IMR-90 (cell line): ENCODE measurements at places on chromosomes 11 and 22.

DNA sequence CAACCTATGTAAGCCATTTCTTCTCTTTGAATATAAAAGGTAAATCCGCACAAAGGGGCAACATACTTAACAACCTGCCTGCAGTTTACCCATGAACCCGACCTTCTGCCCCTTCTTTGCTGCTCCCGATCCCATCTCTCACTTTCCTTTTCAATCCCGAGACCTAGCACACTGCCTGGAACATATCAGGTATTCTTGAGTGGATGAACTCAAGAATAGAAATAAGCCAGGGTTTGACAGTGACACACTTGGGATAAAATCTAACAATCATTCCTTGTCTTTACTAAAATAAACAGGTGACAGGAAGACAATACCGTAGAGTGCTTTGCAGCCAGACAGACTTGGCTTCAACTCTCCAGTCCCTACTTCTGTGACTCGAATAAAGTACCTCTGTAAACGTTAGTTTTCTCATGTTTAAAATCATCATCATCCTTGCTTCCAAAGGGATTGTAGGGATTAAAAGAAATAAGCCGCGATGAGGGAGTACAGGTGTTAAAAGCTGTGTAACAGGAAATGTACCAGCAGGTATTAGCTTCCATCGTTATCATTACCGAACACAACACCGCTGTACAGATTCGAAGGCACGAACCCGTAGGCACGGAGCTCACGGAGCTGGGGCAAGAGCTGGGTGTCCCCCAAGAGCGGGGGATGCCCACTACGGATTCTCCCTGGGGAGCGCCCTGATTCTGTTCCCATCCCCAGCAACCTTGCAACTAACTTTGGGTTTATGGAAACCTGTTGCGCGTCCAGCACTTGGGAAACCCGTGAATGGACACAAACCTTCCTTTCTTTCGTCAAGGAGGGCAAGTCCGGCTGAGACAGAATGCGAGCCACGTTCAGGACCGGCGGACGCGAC lies 720 bp downstream of the UFD1 start:
- no peak for DNase-seq

- DNase-seq = peak; percentile 65
Measured at GRCh38 chr11:45105233-45105983, 41.0 kb upstream of the PRDM11 start.

GRCh38 chr11:72578051-72578450 lies 96.2 kb downstream of the PDE2A start:
- DNase-seq = no peak

- no peak for DNase-seq
Measured at GRCh38 chr11:133840479-133840941, 4.8 kb downstream of the SPATA19 start.

DNA sequence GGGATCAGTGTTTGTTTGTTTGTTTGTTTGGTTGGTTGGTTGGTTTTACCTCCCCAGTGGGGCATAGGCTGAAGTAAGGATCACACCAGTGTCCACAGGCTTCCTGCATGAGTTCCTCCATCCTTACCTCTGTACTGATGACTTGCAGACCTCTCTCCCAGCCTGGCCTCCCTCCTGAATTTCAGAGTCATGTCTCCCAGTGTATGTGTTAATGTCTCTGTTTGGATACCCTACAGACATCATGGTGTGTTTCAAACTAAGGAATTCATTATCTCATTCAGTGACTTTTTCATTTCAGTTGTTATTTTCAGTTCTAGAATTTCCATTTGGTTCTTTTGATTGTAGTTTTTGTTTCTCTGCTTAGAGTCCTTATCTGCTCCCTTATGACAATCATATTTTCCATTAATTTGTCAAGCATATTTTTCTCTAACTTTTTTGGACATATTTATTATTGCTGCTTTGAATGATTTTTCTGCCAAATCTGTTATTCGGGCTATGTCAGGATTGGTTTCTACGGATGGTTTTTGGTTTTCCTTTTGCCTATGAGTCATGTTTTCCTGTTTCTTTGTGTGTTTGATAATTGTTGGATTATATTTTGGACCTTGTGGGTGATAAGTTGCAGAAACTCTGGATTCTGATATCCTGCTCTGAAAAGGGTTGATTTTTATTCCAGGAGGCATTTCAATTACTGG lies 23.6 kb downstream of the MYEOV start:
- peak; percentile 47 for DNase-seq

DNA sequence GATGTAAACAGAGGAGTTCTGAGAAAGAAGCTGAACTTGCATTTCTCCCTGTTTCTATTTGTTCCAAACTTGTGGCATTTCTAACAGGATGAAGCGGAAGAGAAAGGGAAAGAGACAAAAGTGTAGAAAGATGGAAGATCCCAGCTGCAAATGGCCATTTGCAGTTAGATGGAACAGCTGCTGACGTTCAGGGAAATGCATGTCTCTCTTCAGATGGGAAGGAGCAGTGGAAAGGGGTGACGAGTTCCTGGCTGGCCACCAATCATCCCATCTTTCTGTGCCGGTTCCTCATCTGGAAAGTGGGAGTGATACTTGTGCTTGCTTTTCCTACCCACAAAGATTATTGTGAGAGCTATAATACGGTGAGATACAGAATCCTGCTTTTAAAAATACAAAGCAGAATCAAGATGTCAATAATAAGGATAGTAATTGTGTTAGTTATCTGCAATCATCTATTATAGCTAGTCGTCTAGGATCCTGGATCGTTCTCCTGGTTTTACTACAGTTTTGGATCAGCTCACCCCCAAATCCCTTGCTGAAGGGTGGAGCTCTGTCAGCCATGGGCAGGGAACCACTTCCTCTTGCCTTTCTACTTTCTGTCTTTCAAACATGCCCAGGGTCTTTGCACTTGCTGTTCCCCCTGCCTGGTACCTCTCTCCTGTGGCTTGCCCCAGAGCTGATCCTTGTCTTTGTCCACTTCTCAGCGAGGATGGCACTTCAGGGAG lies 1.2 kb upstream of the TIMP3 start:
- no peak for DNase-seq

DNA sequence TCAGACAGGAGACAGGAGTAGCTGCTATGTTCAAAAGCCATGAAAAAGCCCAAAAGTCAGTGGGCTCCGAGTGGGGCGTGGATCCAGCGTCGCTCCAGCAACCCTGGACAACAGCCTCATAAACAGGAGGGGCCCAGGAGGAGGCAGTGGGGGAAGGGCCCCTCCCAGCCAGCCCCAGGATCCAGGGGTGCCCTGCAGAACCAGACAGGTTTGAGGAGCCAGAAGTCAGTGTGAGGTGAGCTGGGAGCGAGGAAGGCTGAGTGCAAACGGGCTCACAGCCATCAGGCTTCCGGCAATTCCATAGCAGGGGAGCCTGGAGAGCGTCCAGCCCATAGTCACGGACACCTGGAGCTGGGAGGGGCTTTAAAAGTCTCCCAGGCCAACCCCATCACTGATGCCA lies 217.7 kb downstream of the MN1 start:
- DNase-seq = no peak

GRCh38 chr22:40611606-40612005 lies 24.9 kb downstream of the MRTFA start:
- DNase-seq = no peak

DNA sequence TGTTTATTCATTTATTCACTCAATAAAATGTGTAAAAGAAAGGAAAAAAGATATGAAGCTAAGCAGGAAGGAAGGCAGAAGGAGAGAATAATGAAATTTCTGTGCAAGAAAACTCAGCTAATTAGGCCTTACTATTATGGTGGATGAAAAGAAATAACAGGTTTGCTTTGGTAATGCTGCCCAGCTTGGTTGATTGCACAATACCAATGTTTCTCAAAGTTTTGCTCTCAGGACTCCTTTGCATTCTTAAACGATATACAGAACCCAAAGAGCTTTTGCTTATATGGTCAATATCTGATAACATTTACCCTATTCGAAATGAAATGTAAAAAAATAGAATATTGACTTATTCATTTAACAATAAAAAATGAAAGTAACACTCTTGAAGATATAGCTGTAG lies 7.3 kb upstream of the CTSC start:
- DNase-seq = no peak

- DNase-seq = no peak
Measured at GRCh38 chr22:50702821-50703725, 30.4 kb downstream of the SHANK3 start.

DNA sequence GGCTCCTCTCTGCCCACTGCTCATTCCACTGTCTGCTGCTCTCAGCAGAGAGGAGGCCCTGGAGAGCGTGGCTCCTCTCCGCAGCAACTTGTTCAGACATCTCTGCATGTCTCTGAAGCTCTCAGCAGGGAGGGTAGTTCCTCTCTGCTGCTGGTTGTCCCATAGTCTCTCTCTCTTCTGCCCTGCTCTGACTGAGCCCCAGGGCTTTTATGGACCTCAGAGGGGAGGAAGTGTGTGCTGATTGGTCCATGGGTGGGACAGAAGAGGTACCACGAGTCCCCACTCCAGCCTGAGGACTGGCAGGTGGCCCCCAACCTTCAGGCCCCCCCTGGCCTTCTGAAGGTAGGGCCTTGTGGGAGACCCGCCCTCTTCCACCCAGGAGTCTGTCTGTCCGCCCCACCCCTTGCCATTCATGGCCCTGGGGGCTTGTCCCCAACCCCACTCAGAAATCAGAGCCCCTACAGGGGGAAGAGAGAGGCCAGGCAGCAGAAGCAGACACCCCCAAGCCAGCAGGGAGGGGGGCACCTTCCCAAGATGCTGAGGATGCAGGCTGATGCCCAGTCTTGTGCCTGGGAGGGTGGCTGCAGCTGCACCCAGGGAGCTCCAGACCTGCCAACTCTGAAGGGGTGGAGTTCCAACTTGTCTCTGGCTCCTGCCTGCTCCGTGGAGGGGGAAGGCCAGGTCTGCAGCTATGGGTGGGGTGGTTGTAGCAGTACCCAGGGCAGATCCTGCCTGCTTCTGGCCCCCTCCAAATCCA lies 35.1 kb downstream of the C11orf91 start:
- no peak for DNase-seq

DNA sequence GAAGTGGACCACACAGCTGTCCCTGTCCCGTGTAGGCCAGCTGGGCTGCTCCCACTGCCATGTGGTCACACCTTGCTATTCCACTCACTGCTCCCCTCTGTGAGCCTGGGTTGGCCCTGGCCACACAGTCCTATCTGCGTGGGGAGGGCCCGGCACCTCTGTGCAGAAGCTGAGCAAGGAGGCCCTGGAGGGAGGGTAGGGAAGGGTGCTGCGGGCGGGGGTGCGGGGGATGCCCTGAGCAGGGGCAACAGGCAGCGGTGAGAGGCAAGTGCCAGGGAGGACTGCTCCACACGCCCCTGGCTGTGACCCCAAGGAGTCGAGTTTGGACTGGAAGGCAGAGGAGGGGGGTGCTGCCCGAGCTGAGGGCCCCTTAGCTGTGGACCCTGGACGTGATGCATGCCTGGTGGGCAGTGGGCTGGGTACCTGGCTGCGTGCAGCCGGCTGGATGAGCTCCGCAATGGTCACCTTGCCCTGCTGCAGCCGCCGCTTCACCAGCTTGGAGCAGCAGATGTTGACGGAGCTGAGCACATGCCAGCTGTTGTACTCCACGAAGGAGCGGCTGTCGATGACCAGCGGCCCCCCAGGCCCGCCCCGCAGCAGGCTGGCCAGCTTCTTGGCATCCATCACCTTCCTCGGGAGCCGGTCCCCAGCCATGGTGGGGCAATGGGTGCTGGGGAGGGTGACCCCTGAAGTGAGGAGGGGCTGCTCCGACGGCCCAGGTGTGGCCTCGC lies 6.7 kb downstream of the DUSP8 start:
- no peak for DNase-seq

- DNase-seq = no peak
Measured at GRCh38 chr11:7559398-7560283, 45.8 kb downstream of the PPFIBP2 start.

GRCh38 chr11:45232341-45233080 lies 53.6 kb downstream of the SYT13 start:
- no peak for DNase-seq

- peak; percentile 70 for DNase-seq
Measured at GRCh38 chr11:62542750-62543567, 3.6 kb downstream of the AHNAK start.
